ENCODE measurements at places on chromosomes 11 and 22.

DNA sequence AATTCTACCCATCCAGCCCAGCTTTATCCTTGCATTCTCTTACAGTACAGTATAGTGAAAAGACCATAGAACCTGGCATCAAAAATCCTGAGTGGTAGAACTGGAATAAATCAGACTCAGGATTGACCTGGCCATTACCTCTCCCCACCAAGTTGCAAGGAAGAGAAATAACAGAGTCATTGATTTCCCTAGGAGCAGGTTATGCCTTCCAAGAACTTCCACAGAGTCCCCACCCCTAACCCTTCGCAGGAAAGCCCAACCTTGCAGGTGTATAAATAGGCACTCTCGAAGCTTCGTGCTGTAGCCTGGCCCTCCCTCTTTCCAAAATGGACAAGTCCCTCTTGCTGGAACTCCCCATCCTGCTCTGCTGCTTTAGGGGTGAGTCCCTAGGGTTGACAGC is at the start of gene PATE1:
TSS of gene PATE1 (plus strand) at position 301 of the 400 bp plus-strand sequence. CDS start at position 327, 26 bp downstream.
- DNase-seq, result no peak

DNA sequence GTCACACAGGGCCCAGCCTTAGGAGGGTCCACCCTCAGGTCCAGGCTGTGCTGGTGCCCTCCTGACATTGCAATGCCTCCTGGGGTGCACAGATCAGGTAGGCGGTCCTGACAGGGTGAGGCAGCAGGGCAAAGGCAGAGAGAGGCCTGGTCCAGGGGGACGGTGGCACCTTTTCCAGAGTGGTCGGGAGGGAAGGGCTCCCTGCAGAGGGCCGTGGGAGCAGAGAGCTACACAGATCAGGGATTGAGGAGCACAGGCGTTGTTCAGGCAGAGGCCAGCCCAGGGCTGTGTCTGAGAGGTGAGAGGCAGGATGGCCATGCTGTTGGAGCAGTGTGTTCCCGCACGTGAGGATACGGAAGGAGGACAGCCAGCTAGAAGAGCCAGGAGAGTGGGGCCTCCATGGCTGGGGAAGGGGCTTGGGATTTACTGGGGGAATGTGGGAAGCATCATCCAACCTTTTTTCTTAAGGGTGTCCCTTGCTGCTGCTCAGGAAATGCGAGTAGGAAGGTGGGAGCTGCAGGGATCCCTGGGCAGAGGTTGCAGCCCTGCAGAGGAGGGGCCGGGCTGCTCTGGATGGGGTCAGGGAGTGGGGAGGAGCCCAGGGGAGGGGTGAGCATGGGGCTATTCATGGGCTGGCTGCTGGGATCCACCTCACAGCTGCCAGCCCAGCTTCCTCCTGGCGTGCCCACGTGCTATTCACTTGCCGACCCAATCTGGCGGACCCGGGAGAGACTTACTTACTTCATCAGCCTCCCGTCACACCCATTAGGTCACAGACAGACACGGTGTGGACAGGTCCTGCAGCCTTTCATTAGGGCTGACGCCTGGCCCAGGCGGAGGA is 1516.4 kb downstream of the TBC1D22A start:
- DNase-seq, result no peak

GRCh38 chr11:3087821-3088800 is 30.9 kb upstream of the CARS1 start:
- DNase-seq, result no peak

GRCh38 chr11:58392746-58393145 is 13.9 kb downstream of the OR5B3 start:
- no peak for DNase-seq

Measured in COLO829 (cell line).